Fibroblast of skin of right biceps (primary cell): ENCODE measurements at places on chromosomes 16 and 17.
A peak's percentile ranks its signal among the peaks of the same experiment; 100 is the strongest.

DNA sequence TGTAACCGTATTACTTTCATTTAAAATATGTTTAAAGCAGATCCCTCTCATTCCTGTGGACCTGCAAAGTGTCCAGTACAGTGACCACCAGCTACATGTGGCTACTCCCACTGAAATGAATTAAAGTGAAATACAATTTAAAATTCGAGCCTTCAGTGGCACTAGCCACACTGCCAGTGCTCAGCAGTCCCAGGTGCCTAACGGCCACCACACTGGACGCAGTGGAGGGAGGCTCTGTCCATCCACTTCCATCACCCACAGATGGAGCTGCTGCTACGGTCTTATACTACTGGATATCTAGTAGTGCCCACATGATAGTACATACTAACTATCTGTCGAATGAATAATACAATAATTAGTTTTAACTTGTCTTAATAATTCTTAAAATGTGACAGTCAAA is 2.3 kb upstream of the CBX2 start:
- no peak for DNase-seq

DNA sequence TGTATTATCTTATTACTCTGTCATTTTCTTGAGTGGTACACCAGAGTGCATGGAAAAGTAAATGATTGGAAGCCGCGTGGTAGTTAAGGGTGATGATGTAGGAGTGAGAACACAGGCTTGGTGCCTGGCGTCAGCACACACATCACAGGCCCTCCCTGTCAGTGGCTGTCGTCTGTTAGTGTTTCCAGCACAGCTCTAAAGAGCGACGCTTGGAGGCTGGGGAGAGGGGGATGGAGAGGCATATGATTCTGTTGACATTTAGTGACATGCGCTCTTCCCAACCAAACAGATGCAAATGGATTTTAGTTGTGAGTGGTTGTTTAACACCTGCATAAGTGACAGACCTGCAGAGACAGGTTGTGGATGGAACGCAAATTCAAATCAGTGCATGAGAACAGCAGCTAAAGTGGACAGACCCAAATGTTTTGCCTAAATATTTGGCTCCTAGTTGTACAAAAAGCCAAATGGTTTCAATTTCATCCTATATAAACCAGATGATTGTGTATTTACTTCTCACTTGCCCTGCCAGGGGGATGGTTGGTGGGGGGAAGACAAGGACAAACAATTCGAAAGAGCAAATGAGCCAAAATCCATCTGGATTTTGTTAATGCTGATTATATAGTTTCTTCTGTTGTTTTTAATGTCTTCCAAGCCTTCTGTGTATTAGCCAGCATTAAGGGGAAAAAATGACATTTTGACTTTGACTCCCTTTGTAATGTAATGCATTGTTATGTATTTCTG is 222.3 kb downstream of the WWOX start:
- DNase-seq, result no peak

GRCh38 chr17:80941743-80942422 is 49.8 kb upstream of the CHMP6 start:
- no peak for DNase-seq

- no peak for DNase-seq
Observed at GRCh38 chr17:6079155-6079888, 9.1 kb downstream of the WSCD1 start.

- DNase-seq, result peak; percentile 78
Observed at GRCh38 chr16:72938795-72939164, 109.1 kb downstream of the ZFHX3 start.

DNA sequence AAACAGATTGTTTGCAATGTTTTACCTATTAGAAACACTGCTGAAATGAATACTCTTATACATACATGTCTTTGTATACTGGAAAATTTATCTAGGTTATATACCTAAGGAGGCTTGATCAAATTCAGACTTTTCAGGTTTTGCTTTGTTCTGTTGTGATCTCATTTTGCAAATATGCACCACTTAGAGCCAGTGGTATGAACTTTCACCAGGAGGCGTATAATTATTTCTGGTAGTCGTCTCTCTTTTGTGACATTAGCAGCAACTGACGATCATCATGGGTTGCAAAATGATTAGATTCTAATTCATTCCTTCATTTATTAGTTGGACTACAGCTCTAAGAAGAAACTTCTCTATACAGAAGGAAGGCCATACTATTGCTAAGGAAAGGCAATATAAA is 26.9 kb downstream of the AP1G1 start:
- peak; percentile 13 for DNase-seq

- DNase-seq, result peak; percentile 65
Observed at GRCh38 chr16:69927056-69927757, 23.9 kb upstream of the CLEC18A start.

- DNase-seq, result peak; percentile 44
Observed at GRCh38 chr17:13931111-13931526, 138.2 kb upstream of the COX10 start.
